H4 (cell line): ENCODE measurements at places on chromosomes 3 and 15. TPM values are rescaled to one million over a fixed set of nuclear protein-coding genes. Genes with fewer than 3 reads are reported as not detected.

The NR1I2 gene
- not detected in 2 replicates for total RNA-seq

The PROS1 gene
- 10.3 and 10.9 TPM in 2 replicates for total RNA-seq

The RAB6B gene
- total RNA-seq, result 1.1 and 1.5 TPM in 2 replicates

The AGBL1 gene
- total RNA-seq, result not detected in 2 replicates

GRCh38 chr15:72230197-72231065 is 559 bp downstream of the PKM start:
- DNase-seq, result peak; percentile 88

The TRAK1 gene
- total RNA-seq, result 4.3 and 6.0 TPM in 2 replicates

DNA sequence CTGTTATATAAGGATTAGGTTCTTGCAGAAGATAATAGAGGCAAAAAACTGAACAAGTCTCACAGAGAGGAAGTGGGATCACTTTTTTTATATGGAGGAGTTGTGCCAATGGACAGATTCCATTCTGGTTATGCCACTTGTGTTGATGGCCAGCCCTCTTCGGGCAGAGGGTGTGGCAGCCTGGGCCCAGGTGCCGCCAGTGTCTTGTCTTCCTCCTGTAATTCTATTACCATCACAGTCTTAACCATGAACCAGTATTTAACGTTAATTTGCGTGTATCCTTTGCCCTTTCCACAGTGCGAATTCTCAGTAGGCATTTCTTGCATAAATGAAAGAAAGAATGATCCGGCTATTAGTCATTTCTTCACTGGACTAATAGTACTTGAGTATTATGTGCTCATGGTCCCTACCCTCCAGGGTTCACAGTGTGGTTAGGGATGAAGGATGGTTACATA is 7.0 kb upstream of the USP4 start:
- DNase-seq, result no peak

DNA sequence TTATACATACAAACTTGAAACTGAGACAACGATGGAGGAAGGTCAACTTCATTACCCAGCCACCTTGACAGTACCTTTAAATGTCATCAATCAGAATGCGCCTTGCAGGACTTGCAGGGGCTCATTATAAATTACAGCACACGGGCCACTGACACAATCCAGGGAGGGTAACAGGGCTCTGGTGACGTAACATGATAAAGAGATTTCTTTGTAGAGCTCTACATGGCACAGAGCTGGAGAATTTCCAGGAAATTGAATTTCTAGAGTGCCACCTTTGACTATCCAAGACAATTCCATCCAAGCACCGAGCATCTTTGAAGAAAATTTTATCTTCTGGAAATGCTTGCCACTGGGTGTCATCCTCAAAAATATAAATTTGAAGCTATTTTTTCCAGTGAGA is 486.0 kb downstream of the FOXP1 start:
- DNase-seq, result no peak

- DNase-seq, result no peak
These were observed 65.0 kb downstream of the AAGAB start for GRCh38 chr15:67189326-67190051.

The CHRD gene
- 1.3 and 3.6 TPM in 2 replicates for total RNA-seq

The SI gene
- 0.04 TPM in 1 of 2 replicates, not detected in the other for total RNA-seq

The ZIC1 gene
- 20.8 and 34.1 TPM in 2 replicates for total RNA-seq

The CCR4 gene
- not detected in 2 replicates for total RNA-seq

The CACNA1D gene
- total RNA-seq, result 1.3 and 1.4 TPM in 2 replicates

The ABTB1 gene
- 1.2 TPM in 1 of 2 replicates, not detected in the other for total RNA-seq

The PLA1A gene
- total RNA-seq, result 0.04 and 0.18 TPM in 2 replicates

DNA sequence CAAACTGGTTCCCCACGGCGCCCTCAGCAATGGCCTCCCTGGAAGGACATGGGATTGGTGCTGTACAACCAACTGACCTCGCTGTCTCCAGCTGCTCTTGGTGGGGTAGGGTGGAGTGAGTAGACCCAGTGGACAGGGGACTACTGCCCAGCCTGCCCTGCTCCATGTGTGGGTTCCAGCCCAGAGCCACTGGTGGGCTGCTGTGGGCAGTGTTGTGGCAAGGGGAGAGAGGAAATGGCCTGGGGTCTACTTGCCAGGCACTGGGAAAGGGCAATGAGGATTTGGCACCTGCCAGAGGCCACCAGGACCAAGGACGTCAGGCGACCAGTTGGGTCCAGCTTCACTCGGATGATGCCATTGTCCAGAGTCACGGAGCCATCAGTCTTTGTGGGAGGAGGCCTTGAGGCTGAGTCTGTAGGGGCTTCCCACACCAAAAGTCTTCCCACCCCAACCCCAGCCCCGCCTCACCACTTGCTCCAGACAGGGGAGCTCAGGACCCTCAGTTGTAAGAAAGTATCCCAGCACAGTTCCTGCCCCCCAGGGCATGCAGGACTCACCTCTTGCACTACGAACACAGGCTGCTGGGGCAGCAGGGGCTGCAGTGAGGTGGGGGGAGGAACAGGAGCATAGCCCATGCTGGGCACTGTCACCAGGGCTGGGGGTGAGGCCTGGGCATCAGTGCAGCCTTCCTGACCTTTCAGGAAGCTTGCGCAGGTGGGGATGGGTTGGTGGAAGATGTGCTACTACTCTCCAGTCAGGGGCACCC is 9.5 kb downstream of the MAN2C1 start:
- peak; percentile 1 for DNase-seq

GRCh38 chr3:49397470-49397869 is 14.3 kb downstream of the RHOA start:
- DNase-seq, result no peak

DNA sequence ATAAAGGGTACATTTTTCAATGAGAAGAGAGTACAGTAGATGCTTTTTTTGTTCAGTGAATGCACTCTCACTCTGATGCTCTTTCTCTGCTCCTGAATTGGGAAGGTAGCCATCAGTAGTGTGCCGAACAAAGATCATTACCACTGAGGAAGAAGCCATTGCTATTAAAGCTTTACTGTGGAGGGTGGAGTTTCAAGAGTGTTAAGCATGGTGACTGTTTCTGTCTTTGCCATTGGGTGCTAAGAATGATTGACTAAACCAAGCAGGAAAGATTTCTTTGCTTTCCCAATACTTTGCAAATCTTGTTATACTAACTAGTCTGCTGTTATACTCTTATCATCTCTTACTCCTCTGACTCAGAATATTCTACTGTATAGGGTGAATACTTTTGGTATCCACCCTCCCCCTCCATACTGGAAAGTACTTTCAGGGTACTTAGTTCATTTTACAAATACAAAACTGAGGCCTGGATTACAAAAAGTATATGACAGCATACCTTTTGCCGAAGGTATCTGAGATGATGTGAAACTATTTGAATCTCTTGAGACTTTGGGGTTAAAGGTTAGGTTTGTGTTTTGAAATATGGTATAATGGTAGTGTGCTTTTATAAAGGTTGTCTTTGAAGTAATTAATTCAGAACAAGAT is 1.7 kb downstream of the RAB11A start:
- DNase-seq, result no peak

- no peak for DNase-seq
These were observed 58.9 kb downstream of the EIF3J start for GRCh38 chr15:44595656-44596510.

- DNase-seq, result peak; percentile 64
These were observed 123.4 kb upstream of the MB21D2 start for GRCh38 chr3:193040836-193041672.

The EXD1 gene
- 0.12 TPM in 1 of 2 replicates, not detected in the other for total RNA-seq

GRCh38 chr15:77907824-77908751 is 169.4 kb downstream of the TBC1D2B start:
- DNase-seq, result peak; percentile 41

DNA sequence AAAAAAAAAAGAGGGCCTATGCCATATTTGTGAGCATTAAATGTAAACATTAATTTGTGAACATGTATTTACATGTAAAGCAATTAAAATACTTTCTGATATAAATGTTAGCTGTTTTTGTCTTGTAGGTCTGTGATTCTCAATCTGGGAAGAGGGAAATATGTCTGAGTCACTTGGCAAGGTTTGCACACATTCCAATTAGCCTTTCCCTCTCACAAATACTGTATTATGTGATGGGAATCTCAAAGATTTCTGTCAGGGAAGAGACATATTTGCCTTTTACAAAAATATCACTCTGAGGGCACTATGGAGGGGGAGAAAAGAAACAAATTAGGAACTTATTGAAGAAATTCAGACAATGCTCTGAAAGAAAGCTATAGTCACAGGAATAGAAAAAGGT is 483.6 kb downstream of the GBE1 start:
- DNase-seq, result no peak

- DNase-seq, result no peak
These were observed 2.8 kb downstream of the SCAANT1 start for GRCh38 chr3:63909431-63909830.

The ADAMTS17 gene
- 0.25 TPM in 1 of 2 replicates, not detected in the other for total RNA-seq

The SUSD5 gene
- not detected in 2 replicates for total RNA-seq

DNA sequence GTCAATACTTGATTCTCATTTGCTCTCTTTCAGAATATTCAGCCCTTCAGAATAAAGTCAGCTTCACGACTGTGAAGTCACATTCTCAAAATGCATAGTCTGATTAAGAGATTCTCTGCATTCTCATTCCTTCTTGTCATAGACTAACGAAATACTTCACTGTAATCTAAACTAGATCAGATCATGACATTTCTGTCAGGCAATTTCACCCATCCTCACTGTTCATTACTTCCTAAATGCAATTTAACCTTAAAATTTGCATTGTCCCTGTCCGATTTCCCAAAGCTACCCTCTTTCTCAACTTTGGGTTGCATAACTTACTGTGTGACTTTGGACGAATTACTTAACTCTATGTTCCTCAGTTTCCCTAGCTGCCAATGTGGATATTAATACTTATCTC is 6.2 kb downstream of the RPL22L1 start:
- DNase-seq, result no peak

DNA sequence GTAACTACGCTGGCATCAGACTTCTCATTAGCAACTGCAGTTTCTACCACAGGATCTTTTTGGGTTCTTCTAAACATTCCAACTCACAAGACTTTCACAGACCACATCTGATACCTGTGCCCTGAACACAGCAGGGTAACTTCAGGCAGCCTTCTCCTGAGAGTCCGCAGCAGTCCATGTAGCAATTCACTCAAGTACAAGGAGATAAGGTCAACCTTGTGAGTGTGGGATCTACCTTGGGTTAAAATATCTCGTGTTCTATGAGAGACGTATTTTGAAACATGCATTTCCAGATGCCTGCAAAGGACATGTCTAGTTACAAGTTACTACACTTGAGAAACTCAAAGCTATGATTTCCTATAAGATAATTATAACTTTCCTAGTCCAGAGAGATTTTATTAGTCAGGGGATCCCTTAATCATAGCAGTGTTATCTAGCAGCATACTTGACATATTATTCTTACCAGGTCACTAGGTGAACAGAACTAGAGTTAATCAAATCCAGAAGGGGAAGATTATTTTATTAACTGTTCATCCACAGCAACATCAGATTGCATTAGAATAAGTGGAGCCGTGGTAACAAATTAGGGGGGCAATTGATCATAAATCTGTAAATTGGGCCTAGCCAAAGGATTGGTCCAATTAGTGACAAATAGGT is 66.4 kb downstream of the ASTE1 start:
- no peak for DNase-seq

DNA sequence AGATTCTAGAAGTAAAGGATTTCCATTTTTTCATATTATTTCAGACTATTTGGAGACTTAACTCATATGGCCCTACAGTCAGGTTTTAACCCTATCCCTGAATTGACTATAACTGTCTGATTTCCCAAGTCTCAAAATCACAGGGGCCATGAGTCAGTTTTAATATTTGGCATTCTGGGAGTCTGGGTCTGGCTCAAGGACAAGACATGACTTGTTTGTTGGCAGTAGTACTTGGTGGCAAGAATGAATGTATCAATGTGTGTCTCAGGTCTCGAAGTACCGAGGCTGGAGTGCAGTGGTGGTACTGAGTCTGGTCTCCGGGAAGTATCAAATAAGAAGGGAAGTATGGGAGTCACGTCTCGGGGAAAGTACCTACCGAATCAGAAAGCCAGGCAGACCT is 10.8 kb downstream of the UMPS start:
- no peak for DNase-seq

The SLC6A20 gene
- total RNA-seq, result not detected in 2 replicates
